ENCODE measurements at places on chromosomes 3 and 15.

GRCh38 chr3:58200121-58200709, 10.6 kb downstream of the DNASE1L3 start:
- DNase-seq: no peak

DNA sequence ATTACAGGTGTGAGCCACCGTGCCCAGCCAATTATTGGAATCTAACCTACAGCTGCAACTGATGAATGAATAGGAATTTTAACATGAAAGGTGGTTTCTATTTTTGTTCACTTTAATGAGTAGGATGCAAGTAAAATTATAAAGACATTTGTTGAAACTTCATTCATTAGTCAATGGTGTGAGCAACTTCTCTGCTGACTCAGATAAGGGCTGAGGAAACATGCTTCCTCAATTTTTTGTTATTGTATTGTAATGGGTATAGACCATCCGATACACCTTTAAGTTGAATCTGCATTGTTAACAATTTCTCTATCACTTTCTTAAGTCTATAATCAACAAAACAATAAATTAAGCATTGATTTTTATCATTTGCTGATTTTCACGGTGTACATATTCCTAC, 127.8 kb downstream of the STAG1 start:
- DNase-seq: no peak

- DNase-seq: no peak
Observed at GRCh38 chr3:42608581-42608980, 8.1 kb downstream of the NKTR start.

DNA sequence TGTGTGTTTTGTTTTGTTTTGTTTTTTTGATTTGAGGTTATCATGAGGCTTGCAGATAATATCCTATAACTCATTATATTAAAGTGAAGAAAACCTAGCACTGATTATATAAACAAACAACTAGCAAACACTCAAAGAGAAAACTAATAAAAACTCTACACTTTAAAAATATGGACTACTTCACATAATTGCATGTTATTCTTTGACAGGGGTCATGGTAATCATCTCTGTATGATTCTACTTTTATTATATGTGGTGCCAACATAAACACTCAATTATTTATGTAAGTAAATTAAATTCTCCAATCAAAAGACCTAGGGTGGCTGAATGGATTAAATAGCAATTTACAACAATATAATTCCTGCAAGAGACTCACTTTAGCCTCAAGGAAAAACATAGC, 44.6 kb upstream of the P3H2 start:
- DNase-seq: no peak

- DNase-seq: no peak
Observed at GRCh38 chr15:64235552-64235951, 72.7 kb upstream of the PPIB start.

- no peak for DNase-seq
Observed at GRCh38 chr15:80456517-80457492, 52.6 kb downstream of the ARNT2 start.

- no peak for DNase-seq
Observed at GRCh38 chr3:61541694-61542093, 19.7 kb upstream of the PTPRG start.

DNA sequence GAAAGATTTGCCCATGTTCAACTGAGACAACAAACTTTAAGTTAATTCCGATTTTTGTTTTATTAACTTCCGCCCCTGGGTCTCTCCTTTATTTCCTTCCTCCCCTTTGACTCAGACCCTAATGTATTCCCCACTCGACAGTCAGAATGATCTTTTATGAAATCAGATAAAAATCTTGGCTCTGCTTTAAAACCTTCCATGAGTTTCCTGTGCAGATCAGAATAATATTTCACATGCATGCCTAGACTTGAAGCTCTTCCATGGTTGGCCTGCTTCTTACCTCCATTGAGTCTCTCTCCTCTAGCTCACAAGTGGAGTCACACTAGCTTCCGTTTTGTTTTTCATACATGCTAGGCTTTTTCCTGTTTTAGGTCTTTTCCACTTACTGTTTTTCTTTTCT, 116.8 kb upstream of the SPATA16 start:
- DNase-seq: no peak

- DNase-seq: no peak
Observed at GRCh38 chr3:34582055-34582454, 783.6 kb downstream of the PDCD6IP start.

Data from anterior cingulate cortex (tissue), 58 donors.